ENCODE measurements at places on chromosomes 7 and 10.

DNA sequence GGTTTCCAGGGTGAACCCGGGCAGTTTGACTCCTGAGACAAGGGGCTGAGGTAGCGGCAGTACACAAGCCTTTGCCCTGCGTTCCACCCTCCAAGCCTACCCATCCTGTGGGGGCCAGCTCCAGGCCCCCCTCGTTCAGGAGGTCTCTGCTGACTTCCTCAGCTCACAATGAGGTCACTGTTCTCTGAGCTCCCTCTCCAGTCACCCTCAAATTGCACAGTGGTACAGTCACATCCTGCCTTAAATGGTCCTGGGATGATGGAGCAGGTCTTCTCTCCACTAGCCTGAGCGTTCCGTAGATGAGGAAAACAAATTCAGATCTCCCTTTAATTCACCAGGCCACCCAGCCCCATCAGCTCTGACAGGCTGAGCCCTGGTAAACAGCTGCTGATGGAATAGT is 90.2 kb downstream of the SH3PXD2A start:
- no peak for DNase-seq

DNA sequence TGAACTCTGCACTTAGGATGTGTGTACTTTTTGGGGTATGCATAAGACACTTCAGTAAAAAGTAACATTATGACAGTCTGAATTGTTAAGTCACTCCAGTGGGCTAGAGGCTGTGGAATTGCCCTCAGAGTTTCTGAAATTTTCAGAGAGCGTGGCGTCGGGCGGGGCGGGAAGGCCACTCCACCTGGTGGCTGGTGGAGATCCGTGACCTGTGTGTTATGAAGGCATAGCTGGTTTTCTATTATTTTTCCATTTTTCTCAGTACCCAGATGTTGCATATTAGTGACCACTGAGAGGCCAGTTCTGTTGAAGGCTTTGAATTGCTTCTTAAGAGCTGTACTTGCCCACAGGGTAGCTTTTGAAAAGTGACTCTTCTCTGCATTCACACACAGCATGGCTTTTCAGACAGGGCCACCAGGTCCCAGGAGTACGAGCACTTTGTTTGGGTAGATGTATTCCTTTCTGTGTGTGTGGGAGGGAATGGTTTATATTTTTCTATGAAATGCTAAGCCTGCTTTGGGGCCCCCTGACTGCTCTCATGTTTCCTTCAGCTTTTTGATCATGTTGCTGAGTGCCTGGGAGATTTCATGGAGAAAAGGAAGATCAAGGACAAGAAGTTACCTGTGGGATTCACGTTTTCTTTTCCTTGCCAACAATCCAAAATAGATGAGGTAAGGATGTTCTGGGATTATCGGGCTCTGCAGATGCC is 52.3 kb downstream of the TACR2 start:
- DNase-seq, result no peak

DNA sequence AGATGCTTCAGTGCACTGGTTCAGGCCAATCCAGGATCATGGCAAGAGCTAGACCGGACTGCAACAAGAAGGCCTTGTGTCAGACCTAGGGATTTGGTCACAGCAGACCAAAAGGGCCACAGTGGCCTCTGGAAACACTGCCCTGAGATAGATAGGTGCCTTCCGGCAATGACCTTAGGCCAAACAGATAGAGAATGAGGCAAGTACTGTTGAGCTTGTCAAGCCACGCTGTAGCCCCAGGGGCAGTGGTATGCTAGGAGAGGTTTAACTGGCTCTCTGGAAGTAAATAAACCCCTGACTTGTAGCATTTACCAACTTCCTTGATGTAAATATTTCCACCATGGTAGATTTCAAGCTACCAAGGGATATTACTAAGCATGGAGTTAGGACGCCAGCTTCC is 197.5 kb downstream of the GRID1 start:
- DNase-seq, result no peak

GRCh38 chr10:102302611-102303010 is 57.3 kb downstream of the GBF1 start:
- no peak for DNase-seq

DNA sequence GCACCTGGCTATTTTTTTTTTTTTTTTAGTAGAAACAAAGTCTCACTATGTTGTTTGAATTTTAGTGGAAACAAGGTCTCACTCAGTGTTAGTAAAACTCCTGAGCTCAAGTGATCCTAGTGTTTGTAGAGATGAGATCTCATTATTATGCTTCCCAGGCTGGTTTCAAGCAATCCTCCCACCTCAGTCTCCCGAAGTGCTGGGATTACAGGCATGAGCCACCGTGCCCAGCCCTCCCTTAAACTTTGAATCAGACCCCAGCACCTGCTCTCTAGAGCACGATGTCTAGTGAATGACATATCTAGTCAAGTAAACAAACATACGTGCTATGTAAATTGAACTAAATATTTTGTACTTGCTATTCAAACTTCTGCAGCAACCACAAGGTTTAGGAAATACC is 105.6 kb upstream of the MYO3A start:
- no peak for DNase-seq

DNA sequence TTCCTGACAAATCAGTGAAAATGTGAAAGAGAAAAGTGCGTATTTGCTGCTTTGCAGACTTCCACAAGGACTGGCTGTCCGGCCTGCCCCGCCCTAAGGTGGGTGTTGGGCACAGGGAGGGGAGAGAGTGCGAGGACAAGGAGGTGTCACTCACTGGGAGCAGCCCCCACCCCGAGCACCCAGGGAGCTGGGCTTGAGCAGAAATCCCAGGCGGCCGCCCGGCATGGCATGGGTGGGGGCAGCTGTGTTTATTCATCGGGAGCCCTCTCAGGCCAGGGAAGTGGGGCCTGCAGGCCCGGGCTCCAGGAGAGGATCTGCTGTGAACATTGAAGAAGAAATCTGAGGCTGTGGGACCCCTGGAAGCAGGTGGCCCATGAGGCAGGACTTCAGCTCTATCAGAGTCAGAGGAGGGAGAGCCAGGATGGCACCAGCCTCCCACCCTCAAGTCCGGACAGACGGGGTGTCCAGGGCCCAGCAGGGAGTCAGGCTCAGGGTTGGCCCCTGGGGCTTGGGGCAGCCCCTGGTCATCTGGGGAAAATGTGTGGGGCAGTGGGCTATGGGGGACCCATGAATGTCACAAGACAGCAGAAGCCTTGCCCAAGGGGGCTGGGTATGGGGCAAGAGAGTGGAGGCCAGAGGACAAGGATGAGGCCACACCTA is 164.4 kb upstream of the PPP2R2D start:
- no peak for DNase-seq

All from stimulated activated CD4-positive, alpha-beta T cell treated with anti-CD3 and anti-CD28 coated beads, Interleukin-15, amount 100 ng/mL, for 1 hour (primary cell).